SHP77 (cell line): ENCODE measurements at places on chromosomes 13 and 19.

DNA sequence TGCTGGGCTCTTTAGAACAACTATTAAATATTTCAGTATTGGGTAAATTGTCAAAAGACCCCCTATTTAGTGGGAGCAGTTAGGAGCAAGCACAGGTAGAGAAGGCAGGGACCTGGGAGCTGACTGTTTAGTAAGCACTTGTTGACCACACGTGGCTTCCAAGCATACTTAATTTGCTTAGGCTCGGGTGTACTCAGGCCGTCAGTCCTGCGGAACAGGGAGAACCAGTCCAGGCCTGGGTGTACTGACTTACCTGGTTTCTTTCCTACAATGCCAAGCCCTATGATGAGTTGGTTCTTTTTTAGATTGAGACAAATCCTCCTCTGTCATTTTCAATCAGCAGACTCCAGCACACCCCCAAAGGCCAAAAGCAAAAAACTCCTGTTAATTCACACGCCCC, 90.0 kb downstream of the WDFY2 start:
- DNase-seq, result no peak

DNA sequence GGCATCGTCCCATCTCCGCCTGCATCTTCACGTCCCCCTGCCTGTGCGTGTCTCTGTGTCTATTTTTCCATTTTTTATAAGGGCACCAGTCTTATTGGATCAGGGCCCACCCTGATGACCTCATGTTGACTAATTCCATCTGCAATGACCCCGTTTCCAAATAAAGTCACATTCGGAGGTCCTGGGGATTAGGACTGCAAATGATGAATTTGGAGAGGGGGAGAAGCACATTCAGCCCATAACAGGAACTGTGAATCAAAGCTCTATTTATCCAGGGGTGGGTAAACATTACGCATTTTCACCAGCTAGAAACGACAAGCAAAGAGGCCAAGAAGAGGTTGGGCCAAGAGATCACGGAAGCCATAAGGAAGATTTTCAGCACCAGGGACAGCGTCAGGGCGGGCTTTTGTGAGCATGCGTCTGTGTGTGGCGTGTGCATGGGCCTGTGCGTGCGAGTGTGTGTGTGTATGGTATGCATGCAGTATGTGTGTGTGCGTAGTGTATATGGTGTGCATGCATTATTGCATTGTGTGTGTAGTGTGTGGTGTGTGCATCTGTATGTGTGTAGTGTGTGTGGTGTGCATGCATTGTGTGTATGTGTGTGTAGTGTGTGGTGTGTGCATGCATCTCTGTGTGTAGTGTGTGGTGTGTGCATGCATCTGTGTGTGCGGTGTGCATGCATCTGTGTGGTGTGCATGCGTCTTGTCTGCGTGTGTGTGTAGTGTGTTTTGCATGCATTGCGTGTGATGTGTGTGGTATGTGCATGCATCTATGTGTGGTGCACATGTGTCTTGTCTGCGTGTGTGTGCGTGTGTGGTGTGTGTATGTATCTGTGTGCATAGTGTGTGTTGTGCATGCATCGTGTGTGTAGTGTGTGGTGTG, 19.6 kb downstream of the CELF5 start:
- DNase-seq, result no peak

DNA sequence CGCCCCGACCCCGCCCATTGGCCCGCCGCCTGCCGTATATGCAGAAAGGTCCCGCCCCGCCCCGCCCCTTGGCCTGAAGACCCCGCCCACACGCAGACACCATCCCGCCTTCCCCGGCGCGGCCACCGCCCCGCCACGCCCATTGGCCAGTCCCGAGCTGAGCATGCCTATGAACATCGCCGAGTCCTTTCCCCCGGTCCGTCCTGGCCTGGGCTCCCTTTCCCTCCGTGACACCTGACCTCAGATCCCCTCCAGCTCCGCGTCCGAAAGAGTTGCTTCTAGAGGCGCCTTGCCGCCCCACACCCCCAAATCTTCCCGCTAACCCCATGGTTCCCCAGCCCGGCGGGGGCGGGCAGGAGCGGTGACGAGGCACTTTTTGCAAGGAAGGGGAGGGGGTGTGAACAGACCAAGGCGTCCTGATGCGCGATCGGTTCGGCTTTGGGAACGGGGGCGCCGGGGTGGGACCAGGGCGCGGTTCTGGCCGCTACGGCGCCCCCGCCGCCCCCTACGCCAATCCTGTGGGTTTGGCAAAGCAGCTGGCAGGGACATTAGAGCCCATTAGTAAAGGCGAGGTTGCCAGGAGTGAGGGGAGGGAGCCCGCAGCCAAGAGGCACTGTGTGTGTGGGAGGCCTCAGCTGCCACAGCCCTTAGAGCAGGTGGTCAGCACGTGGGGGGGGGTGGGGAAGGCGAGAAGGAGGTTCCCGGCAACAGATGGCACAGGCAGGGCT, 406 bp upstream of the NUMBL start:
- peak; percentile 92 for DNase-seq

DNA sequence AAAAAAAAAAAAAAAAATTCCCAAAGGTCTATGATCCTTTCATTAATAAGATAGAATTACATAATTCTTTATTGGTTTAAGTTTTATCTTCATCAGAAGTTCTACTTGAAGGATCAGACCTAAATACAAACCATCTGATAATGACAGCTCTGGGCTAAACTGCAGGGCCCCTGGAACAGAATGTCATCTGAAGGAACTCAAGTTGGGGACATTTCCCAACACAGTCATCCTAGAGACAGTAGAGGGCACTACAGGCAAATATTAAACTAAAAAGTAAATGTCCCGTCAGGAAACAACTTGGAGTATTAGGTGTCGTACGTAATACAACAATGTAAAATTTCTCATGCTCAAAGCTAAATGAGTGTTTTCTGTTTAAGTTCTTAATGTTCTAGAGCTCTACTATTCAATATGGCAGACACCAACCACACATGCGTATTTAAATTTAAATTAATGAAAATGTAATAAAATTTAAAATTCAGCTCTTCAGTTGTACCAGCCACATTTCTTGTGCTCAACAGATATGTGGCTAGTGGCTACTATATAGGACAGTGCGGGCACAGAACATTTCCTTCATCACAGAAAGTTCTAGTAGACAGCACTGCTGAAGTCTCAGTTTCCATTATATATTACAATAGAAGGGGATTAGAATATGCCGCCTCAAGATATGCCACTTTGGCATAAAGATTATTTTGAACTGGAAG, 21.8 kb upstream of the NAXD start:
- DNase-seq, result peak; percentile 35

DNA sequence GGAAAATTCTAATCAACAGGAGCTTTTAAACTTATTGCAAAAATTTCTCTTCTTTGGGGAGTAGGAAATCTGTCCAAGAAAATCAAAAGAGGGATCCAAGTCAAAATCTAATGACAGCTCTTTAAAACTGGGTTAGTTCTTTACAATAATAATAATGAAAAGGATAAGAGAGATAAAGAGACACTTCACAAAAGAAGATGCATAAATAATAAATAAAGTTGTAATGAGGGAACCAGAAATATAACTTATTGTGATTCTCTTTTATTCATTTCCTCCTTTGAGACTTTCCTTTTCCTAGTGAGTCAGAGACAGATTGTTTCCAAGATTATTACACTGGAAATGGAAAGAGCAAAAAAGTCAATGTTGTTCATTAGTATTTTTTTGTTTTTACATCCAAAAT, 1029.3 kb downstream of the PCDH17 start:
- DNase-seq, result no peak

GRCh38 chr19:14375582-14376291, 5.5 kb upstream of the ADGRE5 start:
- no peak for DNase-seq
